ENCODE measurements at places on chromosomes 16 and 17.

GRCh38 chr17:1379930-1380313 lies 20.1 kb downstream of the YWHAE start:
- peak; percentile 21 for DNase-seq

DNA sequence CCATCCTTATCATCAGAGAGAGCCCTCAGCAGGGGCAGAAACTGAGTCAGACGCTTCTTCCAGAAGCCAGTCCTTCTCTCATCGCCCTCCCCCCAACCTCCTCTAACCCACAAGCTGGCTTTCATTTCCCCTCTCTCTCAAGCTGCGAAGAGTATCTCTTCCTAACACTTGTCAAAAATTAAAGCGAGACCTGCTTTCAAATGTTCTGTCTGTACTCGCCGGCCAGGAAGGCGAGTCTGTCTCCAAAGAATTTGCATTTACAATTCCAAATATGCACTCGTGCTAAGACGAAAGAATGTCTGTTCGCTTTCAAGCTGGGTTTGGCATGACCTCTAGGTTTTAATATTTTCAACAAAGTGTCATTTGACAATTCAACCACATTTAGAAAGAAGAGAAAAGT lies 140.4 kb downstream of the RGS9 start:
- no peak for DNase-seq

DNA sequence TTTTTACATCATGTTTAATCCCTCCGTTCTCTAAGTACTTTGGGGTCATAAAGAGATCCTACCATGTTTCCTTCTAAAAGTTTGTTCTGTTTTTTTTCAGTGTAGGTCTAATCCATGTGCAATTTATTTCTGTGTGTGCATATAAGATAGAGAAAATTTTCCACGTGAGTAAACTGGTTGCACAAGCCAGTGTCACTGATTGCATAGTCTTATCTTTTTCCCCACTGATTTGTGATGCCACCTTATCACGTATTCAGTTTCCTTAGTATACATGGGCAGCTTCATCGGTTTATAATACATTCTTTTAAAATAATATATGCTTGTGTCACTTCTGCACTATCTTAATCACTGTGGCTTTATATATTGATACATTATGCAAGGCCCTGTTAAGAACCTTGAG lies 49.2 kb downstream of the MRTFB start:
- no peak for DNase-seq

DNA sequence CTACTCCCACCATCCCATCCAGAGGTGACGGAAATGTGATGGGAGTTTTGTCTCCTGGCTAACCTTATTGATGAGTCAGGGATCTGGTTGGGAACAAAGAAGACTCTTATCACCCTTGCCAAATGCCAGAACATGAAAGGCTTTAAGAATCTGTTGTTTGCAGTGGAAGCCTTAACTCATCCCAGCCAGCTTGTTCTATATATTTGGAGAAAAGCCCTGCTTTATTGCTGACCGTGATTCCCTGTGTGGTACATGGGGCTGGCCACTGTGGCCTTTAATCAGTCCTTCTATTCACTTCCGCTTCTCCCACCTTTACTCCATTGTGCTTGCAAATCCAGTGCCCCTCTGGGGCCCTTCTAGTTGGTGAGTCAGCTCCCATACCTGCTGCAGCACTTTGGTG lies 156.6 kb downstream of the PHKB start:
- DNase-seq = no peak

GRCh38 chr16:75997606-75998005 lies 271.3 kb upstream of the CPHXL start:
- DNase-seq = no peak

DNA sequence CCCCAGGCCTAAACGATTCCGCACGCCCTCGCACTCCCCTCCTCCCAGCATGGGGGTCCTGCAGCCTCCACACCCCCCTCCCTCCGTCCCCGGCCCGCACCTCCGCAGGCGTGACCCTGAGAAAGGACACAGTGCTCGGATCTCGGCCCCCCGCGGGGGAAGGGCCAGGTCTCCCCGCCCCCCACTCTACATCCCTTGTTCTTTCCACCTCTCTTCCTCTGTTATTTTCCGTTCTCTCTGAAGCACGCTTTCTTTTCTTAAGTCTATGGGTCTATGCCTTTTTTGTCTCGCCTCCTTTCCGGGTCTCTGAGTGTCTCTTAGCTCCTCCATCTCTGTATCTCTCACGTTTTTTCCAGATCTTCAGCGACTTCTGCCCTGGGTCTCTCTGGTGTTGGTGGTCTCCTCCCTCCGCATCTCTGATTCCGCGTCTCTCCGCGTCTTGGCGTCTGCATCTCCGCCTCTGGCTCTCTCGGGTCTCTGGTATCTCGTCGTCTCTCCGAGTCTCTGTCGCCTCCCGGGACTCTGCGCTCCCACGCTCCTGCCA lies 2.1 kb upstream of the HES7 start:
- no peak for DNase-seq

DNA sequence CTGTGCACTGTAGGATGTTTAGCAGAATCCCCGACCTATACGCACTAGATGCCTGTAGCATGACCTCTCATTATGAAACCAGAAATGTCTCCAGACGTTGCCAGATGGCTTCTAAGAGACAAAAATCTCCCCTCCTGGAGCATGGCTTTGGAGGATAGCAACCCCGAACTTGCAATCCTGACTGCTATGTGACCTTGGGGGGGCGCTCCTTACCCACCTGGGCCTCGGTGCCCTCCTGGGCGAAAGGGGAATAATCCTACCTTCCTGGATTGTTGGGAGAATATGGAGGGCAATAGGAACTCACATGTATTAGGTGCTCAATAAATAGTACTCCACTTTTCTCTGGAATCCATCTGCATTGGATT lies 8.1 kb downstream of the MRM1 start:
- DNase-seq = no peak

- no peak for DNase-seq
Observed at GRCh38 chr17:45700171-45701090, 83.7 kb upstream of the CRHR1 start.

- DNase-seq = no peak
Observed at GRCh38 chr17:5877948-5878347, 192.2 kb upstream of the WSCD1 start.

- no peak for DNase-seq
Observed at GRCh38 chr16:27301236-27301861, 12.4 kb upstream of the IL4R start.

DNA sequence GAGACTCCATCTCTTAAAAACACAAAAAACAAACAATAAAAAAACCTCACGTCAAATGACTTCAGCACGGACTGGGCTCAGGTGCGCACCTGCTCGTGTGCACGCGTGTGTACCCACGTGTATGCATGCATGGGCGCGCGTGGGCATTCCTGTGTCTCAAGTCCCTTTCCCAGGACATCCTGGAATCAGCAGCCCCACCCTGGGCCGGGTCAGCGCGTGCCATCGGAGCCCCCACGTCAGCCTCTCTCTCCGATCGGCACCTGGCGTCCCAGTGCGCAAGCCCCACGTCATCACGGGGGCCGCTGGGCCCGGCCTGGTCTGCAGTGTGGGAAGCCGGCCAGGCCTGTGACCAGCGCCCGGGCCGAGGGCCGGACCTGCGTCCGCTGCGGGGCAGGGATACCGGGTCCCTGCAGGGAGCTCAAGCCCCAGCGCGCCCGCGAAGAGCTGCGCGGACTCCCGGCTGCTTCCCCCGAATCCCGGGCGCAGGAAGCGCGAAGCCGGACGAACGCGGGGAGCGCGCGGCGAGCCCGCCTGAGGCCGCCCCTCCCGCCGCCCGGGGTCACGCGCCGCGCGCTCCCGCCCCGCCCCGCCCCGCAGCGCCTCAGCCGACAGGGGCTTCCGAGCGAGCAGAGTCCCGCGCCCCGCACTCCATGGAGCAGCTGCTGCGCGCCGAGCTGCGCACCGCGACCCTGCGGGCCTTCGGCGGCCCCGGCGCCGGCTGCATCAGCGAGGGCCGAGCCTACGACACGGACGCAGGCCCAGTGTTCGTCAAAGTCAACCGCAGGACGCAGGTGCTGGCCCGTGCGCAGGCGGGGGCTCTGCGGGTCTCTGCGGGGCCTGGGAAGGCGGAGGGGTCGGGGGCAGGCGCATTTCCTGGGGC lies at the start of gene FN3K:
Gene FN3K (plus strand): TSS at position 629 of the 880 bp plus-strand sequence. CDS start 22 bp downstream, at position 651.
- DNase-seq = no peak

- no peak for DNase-seq
Observed at GRCh38 chr16:54346041-54346440, 59.5 kb upstream of the IRX3 start.

GRCh38 chr17:73340093-73340596 lies 28.3 kb upstream of the CDC42EP4 start:
- DNase-seq = no peak

DNA sequence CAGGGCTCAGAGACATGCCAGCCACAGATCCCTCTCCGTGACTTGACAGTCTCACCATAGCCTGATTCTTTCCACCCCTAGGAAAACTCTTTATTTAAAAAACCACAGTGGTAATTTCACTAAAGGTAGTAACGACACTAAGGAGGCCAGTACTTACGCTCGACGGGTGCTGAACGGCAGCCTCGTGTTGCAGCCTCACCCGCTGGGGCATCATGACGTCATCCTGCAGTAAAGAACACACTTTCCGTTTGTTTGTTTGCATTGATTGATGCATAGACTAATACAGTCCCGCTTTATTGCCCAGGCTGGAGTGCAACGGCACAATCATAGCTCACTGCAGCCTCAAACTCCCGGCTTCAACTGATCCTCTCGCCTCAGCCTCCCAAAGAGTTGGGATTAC lies 65.1 kb upstream of the METRNL start:
- DNase-seq = no peak

- DNase-seq = no peak
Observed at GRCh38 chr16:49458243-49458642, 84.6 kb downstream of the C16orf78 start.

GRCh38 chr16:29321585-29321984 lies 84.9 kb downstream of the NPIPB11 start:
- DNase-seq = no peak

DNA sequence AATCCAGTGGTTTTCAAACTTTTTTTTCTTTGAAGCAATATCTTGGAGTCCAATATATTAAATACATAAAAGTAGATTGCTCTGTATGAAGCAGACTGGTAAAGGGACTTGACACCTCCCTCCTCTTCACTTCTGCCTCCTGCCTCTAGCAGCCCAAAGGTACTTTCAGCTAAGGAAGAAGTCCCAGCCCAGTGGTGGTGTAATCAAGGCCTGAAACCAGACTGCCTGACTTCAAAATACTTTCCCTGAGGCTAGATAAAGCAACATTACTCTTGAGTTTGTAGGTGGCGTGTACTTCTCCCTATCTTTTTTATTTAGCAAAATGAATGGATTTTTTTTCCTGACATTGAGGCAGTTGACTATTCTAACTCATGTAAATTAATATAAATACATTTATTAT lies 122.4 kb upstream of the TMEM97 start:
- DNase-seq = no peak

DNA sequence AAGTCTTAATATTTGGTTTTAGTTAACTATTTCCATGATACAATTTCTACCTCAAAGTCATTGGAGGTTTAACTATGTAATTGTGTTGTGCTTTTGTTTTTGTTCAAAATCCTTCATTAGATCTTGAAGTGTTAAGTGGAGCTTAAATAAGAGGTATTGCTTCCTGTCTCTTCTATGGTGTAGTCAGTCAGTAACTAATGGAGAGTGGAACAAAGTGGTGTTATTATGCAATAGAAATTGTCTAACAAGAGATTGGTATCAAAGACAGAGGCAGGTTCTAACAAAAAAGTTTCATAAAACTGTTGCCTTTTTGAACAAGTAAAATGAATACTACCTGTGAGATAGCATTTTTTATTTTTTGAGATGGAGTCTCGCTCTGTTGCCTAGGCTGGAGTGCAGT lies 45.2 kb downstream of the GRB7 start:
- no peak for DNase-seq

- no peak for DNase-seq
Observed at GRCh38 chr16:912322-912683, 58.5 kb downstream of the LMF1 start.

GRCh38 chr17:73262676-73263642 lies 1.3 kb upstream of the CPSF4L start:
- no peak for DNase-seq

- DNase-seq = no peak
Observed at GRCh38 chr17:35337364-35337763, 36.1 kb downstream of the SLFN11 start.

- DNase-seq = no peak
Observed at GRCh38 chr17:10758062-10758461, 28.2 kb upstream of the TMEM220 start.

- DNase-seq = no peak
Observed at GRCh38 chr17:34847938-34848337, 113.3 kb downstream of the CCT6B start.

DNA sequence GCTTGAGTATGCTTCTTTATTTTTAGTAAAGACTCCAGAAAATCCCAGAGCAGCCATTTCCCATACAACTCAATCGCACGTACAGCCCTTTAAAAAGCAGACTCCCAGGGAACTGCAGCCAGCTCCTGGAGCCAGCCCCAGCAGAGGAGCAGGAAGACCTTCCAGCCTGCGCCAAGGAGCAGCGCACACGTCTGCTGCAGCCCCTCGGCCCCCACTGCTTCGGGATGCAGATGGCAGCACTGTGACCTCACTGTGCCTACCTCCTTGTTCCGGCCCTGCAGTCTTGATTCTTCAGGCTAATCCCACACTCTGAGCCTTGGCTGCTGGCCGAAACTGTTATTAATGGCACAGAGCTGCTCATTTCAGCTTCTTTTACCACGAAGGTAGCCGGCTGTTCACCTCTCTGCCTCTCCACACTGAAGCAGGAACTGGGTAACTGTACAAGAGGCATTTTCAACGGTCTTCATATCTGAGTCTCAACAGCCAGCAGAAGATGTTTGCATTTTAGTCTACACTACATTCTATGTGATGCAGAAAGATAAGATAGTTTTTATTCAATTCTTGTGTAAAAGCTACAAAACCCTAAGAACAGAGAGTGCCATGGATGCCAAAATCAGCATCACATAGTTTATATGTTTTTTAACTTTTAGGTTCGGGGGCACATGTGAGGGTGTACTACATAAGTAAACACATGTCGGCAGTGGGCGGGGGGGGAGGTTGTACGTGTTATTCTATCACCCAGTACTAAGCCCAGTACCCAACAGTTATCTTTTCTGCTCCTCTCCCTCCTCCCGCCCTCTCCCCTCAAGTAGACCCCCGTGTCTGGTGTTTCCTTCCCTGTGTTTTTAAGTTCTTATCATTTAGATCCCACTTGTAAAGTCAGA lies 130.9 kb downstream of the ANKRD11 start:
- DNase-seq = no peak

DNA sequence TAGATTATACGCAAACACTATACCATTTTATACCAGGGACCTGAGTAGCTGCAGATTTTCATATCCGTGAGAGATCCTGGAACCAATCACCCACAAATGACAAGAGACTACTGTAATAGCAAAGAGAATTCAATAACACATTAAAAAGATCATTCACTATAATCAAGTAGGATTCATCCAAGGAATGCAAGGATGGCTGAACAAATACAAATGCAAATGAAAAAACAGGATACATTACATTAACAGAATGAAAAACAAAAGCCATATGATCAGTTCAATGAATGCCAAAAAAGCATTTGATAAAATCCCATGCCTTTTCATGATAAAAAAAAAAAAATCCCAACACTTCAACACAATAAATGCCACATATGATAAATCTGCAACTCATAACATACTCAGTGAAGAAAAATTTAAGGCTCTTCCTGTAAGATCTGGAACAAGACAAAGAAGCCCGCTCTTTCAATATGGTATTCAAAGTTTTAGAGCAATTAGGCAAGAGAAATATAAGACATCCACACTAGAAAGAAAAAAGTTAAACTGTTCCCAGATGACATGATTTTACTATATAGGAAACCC lies 29.0 kb downstream of the N4BP1 start:
- DNase-seq = no peak

Measured in stimulated activated naive CD4-positive, alpha-beta T cell treated with Interleukin-2 at 50 U/mL for 16 hours (primary cell).